ENCODE measurements at places on chromosomes 5 and 9.

DNA sequence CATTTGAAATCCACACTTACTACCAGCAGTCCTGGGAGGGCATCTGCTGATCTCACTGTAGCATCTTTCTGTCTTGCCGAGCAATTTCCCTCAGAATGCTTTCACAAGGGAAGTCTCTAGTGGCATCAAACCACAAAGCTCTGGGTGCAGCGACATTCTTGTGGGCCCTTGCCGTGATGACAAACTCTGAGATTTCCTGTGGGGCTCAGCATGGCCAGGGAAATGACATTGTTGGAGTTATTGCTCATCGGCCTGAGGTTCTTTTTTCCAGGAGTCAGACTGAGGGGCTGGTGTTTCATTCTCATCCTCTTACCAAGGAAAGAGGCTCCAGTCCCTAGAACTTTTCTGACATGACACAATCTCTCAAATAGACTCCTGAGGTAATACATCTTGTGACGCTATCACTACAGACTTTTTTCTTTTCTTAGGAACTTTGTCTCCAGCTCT lies 51.4 kb downstream of the PFDN1 start:
- DNase-seq: no peak

- no peak for DNase-seq
Observed at GRCh38 chr5:122019919-122020590, 58.0 kb downstream of the LOX start.

DNA sequence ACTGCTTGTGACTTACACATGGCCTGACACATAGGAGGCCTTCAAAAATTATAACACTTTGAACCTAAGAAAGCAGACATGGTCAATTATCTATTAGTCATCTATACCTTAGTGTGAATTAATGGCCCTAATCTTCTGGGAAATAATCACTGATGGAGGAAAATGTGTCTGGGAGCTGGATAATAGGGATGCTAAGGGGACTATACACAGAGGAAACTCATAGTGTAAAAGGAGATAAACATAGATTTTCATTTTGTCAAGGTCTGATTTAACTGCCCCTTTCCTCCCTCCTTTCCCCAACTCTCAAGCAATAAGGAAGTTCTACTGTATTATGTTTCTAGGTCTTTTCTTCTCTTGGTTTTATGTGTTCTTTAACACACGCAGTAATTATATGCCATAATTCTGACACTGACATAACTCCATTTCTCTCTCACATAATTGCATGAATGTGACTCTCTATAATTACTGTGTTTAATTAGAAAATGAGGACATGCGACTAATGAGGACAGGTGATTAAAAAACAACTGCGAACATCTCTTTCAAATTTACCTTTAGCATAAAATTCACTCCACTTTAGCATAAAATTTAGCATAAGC lies 18.7 kb upstream of the PRELID2 start:
- DNase-seq: no peak

- DNase-seq: no peak
Observed at GRCh38 chr9:95297760-95298159, 19.7 kb downstream of the FANCC start.

- DNase-seq: no peak
Observed at GRCh38 chr5:135995976-135996375, 32.8 kb upstream of the TGFBI start.

GRCh38 chr5:131389096-131389868 lies 125.4 kb downstream of the CDC42SE2 start:
- no peak for DNase-seq

DNA sequence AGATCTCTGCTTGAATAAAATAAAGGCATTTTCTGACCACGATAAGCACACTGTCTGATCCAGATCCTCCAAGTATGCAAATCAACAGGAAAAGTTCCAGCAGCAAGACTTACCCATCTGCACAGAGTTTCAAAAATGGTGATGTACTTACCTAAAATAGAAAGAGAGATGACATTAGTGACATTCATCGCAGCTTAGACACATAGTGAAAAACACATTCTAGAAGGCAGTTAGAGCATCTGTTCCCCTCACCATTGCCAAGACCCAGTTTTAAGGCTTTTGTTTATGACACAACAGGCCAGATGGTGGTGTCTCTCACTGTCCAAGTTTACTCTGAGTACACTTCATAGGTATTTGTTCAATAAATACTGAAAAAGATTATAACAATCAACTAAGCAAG lies 207.7 kb downstream of the PDE4D start:
- no peak for DNase-seq

GRCh38 chr5:17256171-17256570 lies 38.7 kb downstream of the BASP1 start:
- DNase-seq: no peak

- no peak for DNase-seq
Observed at GRCh38 chr5:18333841-18334240, 699.6 kb downstream of the TAF11L14 start.

- DNase-seq: no peak
Observed at GRCh38 chr5:178209334-178210072, 5.2 kb downstream of the HNRNPAB start.

GRCh38 chr5:156556666-156557406 lies 229.9 kb downstream of the SGCD start:
- DNase-seq: peak; percentile 5

DNA sequence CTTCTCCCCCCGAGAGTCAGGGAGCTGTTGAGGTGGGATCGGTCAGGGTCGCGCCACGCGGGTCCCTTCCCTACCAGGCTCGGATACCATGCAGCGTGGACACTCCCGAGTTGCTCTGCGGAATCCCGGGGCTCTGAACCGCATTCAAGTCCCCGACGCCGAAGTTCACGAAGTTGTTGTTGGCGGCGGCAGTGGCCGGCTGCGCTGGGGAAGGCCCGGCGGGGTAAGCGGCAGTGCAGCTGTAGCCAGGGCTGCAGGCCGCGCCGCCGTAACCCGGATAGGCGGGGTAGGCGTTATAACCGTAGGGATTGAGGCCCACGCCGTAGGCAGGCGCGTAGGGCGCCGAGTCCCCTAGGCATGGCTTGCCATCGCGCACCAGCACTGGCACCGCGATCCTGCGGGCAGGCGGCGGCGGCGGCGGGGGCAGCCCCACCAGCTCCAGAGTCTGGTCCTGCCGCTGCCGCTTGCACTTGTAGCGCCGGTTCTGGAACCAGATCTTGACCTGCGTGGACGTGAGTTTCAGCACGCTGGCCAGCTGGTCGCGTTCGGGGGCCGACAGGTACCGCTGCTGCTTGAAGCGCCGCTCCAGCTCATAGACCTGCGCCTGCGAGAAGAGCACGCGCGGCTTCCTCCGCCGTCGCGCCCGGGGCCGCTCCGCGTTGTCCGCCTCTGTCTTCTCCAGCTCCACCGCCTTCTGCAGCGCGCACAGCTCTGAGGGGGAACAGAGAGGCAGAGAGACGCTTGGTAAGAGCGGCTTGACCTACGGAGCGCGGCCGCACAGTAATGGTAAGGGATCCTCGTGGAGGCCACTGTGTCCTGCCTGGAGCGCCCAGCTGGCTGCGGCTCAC lies 2.3 kb downstream of the NKX2-5 start:
- no peak for DNase-seq
